LNCaP clone FGC (cell line): ENCODE measurements at places on chromosomes 5 and 9.

DNA sequence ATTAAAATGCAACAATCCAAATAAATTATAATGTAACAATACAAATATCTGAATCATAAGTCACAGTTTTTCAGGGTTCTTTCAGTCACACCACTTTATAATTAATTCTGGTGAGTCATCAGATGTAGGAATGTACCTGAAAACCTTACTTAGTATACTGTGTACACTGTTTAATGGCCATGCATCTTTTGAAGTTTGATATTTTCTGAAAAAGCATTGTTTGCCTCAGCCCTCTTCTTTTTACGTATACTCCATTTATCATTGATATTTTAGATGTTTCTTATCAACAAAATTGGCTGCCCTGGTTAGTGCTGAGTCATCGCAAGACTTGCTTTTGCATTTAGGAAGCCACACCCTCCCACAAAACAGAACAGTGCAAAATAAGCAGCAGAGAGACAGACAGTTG lies 218.6 kb downstream of the PJA2 start:
- no peak for DNase-seq

- DNase-seq: no peak
Observed at GRCh38 chr9:18972675-18973074, 60.3 kb downstream of the SAXO1 start.

- no peak for DNase-seq
Observed at GRCh38 chr9:23746317-23746716, 79.7 kb downstream of the ELAVL2 start.

- DNase-seq: no peak
Observed at GRCh38 chr5:150325426-150325825, 22.7 kb upstream of the ARSI start.

GRCh38 chr9:95425910-95426551 lies 90.7 kb downstream of the PTCH1 start:
- DNase-seq: peak; percentile 17

DNA sequence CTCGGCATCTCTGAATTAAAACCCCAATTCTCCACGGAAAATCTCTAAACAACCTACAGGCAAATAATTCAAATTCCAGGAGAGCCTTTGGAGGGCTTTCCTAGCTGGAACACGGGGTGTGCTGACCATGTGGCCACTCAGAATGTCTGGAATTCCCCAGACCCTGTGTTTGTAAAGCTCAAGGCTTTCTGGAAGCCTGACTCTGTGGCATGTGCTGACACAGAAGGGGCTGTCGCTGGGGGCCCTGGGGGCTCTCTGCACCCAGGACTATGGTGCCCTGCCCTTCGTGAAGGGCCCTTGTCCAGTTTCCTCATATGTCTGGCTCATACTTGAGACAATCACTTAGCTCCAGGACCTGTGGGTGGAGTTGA lies 29.0 kb upstream of the BOD1 start:
- DNase-seq: no peak

- DNase-seq: no peak
Observed at GRCh38 chr5:149710575-149710974, 19.5 kb upstream of the PPARGC1B start.

DNA sequence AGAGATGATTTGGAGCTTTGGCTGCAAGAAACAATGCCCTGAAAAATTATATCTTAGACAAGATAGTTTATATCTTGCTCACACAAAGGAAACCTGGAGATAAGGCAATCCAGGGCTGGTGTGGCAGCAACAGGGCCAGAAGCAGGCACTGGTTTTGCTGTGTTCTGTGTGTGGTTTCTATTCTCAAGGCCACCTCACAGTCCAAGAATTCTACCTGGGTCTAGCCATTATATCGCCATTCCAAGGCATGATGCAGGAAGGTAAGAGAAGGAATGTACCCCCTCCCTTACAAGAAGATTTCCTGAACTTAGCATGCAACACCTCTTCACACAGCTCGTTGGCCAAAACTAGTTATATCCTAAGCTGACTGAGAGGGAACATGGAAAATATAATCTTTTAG lies 74.5 kb upstream of the MEGF10 start:
- DNase-seq: no peak

DNA sequence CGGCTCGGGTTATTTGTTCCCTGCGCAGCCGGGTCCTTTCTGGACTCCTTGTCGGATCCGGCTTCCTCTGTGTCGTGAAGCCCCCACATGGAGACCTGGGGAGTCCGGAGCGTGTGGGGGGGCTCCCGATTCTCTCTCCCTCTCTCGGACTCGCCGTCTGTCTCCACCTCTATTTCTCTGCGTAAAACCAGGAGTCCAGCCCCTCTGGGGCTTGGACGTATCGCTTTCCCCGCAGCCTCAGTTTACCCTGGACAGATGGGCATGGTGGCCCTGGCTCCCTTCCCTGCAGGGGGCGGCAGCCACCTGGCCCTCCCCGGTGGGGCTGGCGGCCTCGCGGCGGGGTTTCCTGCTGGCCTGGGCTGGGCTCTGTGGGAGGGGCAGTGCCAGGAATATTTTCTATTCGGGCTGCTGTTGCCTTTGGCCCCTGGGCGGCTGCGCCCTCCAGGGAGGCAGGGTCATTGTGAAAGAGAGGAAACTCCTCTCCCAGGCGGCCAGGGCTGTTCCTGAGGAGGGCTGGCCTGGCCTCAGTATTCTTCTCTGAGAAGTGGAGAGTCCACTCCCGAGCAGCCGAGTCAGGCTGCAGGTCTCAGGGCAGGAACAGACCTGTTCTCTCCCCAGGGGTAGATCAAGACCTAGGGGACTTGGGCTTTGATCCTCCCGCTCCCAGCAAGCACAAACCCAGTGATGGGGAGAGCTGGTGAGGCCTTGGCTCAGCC lies 665 bp downstream of the ASS1 start:
- no peak for DNase-seq

GRCh38 chr9:101727612-101728524 lies 10.6 kb downstream of the GRIN3A start:
- DNase-seq: no peak

- no peak for DNase-seq
Observed at GRCh38 chr5:62909326-62909725, 330.7 kb downstream of the LRRC70 start.

DNA sequence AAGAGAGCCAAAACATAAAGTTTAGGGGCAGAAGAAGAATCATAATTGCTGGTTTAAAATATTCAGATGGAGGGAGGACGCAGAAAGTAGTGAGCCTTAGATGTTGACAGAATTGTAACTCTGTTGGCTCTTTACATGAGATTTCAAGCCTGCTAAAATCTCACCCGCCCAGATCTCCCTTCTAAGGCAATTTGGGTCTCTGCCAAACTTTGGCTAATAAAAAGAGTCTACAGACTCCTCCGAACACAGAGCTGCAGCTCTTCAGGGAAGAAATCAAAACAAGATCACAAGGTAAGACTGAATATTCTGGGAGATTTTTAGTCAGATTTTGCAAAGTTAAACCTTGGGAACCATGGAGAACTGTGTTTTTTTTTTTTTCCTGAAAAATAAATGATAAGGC lies at the start of gene IL33:
IL33 (plus strand) TSS at position 246 of the 400 bp plus-strand sequence. CDS start 25,888 bp downstream, outside the sequence.
- peak; percentile 71 for DNase-seq
